ENCODE measurements at places on chromosomes 7 and 10.

GRCh38 chr10:107230887-107231286 is 66.4 kb upstream of the SORCS1 start:
- DNase-seq = no peak

DNA sequence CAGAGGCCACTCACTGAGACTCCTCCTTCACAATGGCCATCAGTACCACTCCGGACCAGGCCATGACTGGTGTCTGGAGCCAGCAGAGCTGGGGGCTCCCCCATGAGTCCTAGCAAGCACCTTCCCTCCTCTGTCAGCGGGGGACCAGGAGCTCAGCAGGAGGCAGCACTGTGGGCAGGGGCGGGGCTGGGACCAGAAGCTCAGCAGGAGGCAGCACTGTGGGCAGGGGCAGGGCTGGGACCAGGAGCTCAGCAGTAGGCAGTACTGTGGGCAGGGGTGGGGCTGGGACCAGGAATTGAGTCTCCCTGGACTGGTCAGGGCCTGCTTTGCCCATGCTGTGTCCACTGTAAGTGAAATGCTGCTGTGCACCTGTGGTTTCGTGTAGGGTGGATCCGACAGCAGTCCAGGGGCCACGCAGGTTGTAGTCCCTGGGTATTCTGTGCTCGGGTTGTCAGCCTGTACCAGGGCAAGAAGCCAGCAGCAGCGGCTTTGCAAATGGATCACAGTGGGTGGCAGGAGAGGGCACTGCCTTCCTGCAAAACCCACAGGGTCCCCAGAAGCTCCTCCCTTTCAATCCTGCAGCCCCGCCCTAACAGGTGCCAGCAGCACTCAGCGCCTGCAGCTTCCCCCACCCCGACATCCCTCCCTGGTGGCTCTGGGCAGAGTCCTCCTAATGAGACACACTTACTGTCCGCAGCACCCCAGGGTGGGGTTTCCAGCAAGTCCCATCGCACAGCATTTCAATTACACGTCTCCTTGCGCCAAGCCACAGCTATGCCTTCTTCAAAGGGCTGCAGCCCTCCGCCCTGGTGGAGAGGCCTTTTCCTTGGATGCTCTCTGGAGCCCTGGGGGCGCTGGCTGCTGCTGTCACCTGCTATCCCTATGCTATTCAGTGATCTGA is 220.5 kb downstream of the TCERG1L start:
- no peak for DNase-seq

- no peak for DNase-seq
These were observed 287.8 kb upstream of the SHH start for GRCh38 chr7:156100086-156100485.

DNA sequence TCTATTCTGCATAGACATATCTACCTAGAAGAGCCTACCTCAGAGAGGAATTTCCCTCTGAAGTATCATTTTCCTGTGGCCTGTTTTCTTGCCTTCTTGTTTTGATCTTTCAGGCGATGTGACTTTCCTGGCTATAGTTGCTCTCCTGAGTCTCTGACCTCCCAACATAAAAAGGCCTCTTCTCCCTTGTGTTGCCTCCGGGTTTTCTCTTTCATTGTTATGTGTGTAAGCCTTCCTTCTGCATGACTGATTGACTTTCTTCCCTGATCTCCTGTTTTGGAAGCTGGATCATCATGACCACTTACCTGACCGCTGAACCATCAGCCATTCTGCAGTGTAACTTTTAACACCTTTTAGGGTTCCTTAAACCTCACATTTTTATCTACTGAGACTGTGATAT is 441.5 kb upstream of the ETV1 start:
- no peak for DNase-seq

GRCh38 chr7:53070883-53071282 is 35.5 kb downstream of the POM121L12 start:
- DNase-seq = no peak

GRCh38 chr10:73758704-73759511 is 14.7 kb downstream of the SEC24C start:
- no peak for DNase-seq

DNA sequence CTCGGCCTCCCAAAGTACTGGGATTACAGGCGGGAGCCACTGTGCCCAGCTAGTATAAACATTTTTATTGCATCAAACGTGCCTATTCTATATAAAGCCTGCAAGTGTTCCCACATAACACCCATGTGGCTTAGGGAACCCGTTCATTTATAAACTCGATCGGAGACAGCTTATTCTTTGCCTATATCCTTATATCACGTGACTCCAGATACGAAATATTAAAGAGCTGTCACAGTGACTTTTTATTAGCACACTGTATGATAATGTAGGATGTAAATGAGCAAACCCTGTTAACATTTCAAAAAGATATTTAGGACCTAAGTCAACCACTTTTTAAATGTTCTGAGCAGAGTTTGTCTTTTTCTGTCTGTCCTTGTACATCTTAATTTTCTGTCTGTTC is 642.9 kb upstream of the ADARB2 start:
- DNase-seq = no peak

DNA sequence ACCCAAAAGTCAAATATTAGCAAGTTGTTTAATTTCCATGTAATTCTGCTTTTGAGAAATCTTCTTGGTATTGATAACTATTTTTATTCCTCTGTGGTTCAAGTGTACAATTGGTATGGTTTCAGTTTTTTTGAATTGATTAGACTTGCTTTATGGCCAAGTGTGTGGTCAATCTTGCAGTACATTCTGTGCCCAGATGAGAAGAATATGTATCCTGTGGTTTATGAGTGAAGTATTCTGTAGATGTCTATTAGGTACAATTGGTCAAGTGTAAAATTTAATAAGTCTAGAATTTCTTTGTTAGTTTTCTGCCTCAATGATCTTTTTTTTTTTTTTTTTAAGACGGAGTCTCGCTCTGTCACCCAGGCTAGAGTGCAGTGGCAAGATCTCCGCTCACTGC is 36.6 kb upstream of the C7orf33 start:
- DNase-seq = no peak

DNA sequence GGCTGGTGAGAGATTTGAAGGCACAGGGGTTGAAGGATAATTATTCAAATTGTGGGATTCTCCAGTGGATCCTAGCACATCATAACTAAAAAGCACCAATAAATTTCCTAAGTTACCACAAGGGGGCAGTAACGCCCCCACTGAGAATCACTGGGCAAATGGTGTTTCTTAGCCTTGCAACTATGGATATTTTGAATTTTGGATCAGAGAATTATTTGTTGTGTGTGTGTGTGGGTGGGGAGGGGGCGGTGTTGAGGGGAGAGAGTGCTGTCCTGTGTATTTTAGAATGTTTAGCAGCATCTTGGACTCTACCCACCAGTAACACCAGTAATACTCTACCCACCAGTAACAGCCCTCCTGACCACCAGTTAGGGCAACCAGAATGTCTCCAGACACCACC is 63.3 kb upstream of the PRKG1 start:
- peak; percentile 8 for DNase-seq

GRCh38 chr7:150943453-150943814 is 34.7 kb downstream of the KCNH2 start:
- DNase-seq = no peak

- no peak for DNase-seq
These were observed 50.3 kb upstream of the CXCL12 start for GRCh38 chr10:44435196-44435595.

DNA sequence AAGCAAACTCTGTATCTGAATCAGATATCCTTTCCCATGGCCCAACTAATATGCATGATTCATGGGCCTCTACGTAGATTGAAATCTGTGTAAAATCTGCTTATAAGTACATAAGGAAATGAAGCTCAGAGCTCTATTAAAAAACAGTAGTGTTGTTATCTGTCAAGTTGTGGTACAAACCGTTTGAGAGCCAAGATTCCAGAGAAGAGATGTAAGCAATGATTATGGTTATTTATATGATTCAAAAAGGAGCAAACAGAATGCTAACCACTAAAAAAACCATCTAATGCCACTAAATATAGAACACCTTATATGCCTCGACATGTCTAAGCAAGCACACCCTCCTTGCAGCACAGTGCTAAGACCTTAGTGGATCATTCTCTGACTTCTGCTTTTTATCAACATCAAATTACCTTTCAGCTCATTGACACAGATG is 26.6 kb downstream of the RPP38 start:
- no peak for DNase-seq

- DNase-seq = no peak
These were observed 12.5 kb upstream of the ZNF212 start for GRCh38 chr7:149226840-149227494.

- no peak for DNase-seq
These were observed 146.2 kb upstream of the MBL2 start for GRCh38 chr10:52918714-52919305.

DNA sequence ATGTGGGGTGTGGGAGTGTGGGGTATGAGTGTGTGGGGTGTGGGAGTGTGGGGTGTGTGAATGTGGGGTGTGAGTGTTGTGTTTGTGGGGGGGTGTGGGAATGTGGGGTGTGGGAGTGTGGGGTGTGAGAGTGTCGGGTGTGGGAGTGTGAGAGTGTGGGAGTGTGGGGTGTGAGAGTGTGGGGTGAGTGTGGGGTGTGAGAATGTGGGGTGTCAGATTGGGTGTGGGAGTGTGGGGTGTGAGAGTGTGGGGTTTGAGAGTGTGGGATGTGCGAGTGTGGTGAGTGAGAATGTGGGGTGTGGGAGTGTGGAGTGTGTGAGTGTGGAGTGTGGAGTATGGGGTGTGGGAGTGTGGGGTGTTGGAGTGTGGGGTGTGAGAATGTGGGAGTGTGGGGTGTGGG is 50.1 kb upstream of the EN2 start:
- no peak for DNase-seq

DNA sequence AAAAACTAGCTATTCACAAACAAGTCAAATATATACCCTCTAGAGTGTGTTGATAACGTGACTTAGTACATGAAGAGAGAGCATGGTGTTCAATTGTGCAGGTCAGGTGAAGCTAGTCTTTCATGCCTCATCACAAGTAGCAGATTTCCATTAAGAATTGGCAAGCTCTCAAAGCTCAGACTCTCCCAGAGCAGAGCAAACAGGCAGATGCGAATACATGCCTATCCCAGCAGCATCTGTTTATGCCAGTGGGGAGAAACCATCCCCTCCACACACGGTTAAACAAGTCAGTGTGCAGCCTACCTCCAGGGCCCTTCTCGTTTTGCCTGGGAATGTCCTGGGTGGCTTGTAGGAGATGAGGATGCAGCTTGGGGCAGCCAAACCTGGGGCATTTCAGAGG is 532.5 kb upstream of the C7orf33 start:
- no peak for DNase-seq

GRCh38 chr7:36098096-36098495 is 55.0 kb upstream of the EEPD1 start:
- DNase-seq = no peak

DNA sequence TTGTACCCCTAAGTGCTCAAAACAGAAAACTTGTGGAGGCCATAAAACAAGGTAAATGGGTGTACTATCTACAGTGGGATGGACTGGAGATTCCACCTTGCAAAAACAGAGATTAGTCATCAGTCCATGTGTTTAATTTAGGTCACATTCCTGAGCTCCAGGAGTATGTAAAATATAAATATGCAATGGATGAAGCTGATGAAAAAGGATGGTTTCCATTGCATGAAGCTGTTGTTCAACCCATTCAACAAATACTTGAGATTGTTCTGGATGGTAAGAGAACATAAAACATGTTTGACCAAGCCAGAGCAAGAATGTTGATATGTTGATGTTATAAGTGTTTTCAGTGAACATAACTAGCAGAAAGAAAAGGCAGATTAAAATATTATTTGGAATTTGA is 14.6 kb downstream of the ASB15 start:
- DNase-seq = no peak

- DNase-seq = peak; percentile 33
These were observed 73.8 kb upstream of the PRLHR start for GRCh38 chr10:118669020-118669791.
